ENCODE measurements at places on chromosomes 3 and 15.

DNA sequence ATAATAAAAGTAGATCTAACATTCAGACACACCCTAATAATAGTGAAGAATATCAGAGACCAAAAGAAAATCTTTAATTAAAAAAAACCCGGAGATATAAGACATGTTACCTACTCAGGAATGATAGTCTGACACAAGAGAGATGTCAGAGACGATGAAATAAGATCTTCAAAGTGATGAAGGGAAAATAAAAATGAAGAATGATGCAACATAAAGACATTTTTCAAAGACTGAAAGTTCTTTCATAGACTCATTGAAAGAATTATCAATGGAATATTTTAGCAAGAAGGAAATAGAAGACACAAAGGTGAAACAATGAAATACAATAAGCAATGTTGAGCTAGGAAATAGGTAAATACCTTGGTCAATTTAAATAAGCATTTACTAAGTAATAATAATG lies 19.6 kb downstream of the HCLS1 start:
- no peak for DNase-seq

DNA sequence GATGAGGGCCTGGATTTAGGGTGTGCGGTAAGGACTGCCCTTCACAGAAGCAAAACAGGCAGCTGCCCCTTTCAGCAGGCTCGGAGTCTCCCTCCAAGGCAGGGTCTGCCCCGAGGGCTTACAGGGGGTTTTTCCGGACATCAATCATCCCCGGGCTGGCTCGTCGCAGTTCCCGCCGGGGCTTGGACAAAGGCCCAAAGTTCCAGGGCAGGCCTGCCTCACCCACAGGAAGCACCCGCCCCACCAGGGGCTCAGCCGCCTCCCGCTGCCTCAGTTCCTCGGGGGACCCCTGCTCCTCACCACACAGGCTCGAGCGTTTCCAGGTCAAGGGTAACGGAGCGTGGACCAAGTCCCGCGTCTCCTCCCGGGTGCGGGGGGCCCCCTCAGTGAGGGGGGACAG lies 27.0 kb downstream of the KIF7 start:
- no peak for DNase-seq

GRCh38 chr3:41569632-41570305 lies 370.5 kb downstream of the CTNNB1 start:
- DNase-seq: no peak

GRCh38 chr3:53147151-53147902 lies 13.7 kb upstream of the PRKCD start:
- DNase-seq: no peak

- DNase-seq: no peak
Measured at GRCh38 chr3:72496051-72496670, 352.1 kb downstream of the SHQ1 start.

DNA sequence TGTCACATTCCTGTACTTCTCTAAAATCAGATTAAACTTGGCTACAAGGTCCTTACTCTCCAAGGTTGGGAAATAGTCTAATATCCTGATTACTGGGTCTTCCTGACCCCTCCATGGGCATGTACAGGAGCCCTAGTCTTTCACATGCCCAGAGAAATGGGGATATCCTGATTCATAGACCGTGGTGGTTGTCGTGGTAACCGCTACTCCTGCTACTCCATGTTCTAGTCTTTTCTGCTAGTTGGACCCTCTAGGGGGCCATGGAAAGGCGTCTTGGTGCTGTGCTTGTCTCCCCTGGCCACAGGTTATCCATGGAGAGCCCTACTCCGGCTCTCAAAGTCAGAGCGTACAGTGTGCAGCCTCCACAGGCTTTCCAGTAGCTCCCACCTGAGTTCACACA lies 13.1 kb upstream of the ZBTB38 start:
- DNase-seq: no peak

- DNase-seq: no peak
Measured at GRCh38 chr15:53328341-53328740, 431.1 kb downstream of the WDR72 start.

- no peak for DNase-seq
Measured at GRCh38 chr15:57591237-57591821, 375 bp upstream of the MYZAP start.

DNA sequence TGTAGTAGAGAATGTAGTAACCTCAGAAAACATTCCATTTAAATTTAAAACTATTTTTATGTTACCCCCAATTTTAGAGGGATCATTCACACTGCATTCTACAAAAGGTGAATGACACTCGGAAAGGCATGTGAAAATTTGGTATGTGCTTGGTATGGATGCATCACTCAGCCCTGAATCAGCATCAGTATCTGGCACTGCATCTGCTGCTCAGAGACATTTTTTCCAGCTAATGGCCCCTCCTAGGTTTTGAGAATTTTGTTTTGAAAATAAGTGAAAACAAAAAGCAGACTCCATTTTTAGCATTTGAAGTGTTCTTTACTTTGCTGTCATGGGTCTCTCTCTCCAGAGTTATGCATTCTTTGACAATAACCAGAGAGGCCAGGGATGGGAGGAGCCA lies 15.6 kb upstream of the WWTR1 start:
- DNase-seq: no peak

GRCh38 chr15:78049691-78050440 lies 27.6 kb downstream of the TBC1D2B start:
- DNase-seq: no peak

DNA sequence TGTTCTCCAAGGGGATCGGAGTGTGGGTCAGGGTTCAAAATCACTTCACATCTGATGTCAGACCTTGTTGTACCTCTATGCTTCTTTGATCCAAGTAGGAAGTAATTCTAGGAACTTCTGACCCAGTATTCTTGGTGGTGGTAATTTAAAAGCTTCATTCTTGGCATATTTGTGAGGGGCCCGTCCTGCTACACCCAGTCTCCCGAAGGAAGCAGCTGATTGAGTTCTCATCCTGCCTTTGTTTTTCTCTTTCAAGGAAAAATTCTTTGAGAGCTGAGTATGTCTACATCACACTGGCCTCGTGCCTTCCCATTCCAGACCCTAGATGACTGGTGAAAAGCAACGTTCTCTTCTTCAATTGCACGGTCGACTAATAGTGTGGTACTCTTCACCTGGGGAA lies 234.4 kb upstream of the TPRG1 start:
- no peak for DNase-seq

DNA sequence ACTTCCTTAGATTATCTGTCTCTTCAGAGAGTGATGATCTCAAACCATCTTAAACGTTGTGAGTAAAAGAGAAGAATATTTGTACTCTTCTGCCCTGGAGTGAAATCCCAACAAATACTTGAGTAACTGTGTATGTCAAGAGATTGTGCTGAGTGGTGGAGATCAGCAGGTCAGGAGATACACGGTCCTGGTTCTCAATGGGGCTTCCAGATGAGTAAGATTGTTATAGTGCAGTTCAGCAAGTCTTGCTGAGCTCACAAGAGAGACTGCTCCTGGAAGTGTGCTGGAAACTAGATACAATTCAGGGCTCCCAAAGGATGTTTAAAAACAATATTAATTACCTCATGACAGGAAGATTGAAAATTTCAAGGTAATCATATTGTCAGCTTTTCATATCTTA lies 184.3 kb downstream of the AKAP13 start:
- DNase-seq: no peak

GRCh38 chr3:4038351-4038750 lies 239.1 kb downstream of the LRRN1 start:
- DNase-seq: no peak

GRCh38 chr3:173618148-173618547 lies 220.6 kb downstream of the NLGN1 start:
- no peak for DNase-seq

DNA sequence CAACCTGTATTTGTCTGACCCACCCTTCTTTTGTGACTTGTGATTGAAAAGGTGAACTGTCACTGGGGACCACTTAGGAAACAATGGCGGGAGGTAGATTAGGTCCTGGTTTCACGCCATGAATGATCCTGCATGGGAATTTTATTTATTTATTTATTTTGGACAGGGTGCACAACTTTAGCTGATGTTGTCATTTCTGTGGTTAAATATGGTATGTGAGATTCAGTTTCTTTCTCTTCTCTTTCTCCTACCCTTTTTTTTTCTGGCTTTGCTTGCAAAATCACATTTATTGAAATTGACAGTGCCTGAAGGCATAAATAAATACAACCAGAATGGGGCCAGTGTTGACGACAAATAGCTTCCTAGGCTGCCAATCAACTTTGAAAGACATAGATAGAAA lies 18.0 kb upstream of the HTR3E start:
- no peak for DNase-seq

DNA sequence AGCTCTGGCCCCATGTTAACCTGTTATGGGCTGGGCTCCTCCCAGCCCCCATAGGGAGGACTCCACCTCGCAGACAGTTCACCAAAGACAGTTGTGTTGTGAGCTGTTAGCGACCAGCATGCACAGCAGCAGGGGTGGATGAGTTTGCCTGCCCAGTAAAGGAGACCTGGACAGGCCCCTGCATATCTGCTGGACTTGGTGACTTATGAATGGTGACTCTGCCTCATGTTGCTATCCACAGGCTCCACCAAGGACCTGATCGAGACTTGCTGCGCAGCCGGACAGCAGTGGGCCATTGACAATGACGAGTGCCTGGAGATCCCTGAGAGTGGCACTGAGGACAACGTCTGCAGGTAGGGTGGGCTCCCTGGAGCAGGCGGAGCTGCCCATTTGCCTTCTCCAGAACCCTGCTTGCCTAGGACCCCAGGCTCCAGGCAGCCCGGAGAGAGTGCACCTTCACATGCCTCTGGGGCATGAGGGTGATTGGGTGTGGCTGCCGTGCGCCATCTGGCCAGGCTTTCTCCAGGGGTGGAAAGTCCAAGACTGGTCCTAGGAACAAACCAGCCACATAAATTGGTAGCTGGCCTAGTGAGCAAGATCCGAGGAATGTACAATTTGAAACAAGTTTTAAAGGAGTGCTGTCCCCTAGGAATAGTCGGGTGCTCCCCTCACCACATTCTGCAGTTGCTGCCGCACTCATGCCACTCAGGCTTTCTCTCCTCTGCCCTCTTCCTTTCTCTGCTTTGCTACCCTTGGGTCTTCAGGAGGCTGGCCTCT lies 59.1 kb downstream of the FBLN2 start:
- peak; percentile 64 for DNase-seq

- DNase-seq: no peak
Measured at GRCh38 chr3:171055336-171056178, 29.0 kb upstream of the SLC2A2 start.

GRCh38 chr3:25888892-25889524 lies 99.1 kb downstream of the OXSM start:
- DNase-seq: no peak

GRCh38 chr3:23822559-23822958 lies 16.8 kb downstream of the UBE2E1 start:
- DNase-seq: no peak

GRCh38 chr3:135310317-135310716 lies 515.3 kb downstream of the EPHB1 start:
- no peak for DNase-seq

DNA sequence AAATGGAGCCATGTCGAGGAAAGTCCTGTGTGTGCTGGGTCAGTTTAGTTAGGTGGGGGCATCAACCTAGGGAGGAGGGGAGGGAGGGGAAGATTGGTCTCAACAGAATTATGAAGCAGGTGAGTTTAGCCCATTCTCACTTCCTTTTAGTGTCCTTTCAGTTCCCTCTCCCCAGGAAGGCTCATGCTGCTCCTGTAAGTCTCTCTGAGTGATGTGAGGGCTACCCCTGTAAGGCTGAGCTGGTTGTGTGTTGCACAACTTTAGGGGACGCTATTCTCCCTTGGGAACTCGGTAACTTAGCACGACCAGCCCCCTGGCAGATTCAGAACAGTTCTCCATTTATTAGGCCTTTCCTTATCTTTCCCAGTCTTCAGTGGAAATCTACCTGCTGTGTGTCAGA lies 21.2 kb downstream of the IL5RA start:
- DNase-seq: no peak

DNA sequence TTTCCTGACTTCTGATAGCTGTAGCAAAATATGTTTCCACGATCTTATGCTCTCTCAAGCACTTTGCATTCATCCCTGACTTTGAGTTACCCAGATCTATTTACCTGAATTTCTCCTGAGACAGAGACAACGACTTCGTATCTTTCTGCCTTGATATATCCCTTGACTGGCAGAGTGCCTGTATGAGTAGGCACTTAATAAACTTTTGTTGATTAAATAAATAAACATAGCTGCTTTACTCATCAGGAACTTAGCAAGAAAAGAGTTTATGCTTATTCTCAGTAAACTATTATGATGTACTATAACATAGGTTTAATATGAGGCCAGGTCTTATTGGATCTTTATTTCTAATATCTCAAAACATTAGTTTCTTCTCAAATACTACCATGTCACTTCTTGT lies 85.6 kb upstream of the PHLDB2 start:
- no peak for DNase-seq

GRCh38 chr3:46412786-46413298 lies 5.8 kb downstream of the CCRL2 start:
- DNase-seq: no peak
